ENCODE measurements at places on chromosomes 5 and 9.

DNA sequence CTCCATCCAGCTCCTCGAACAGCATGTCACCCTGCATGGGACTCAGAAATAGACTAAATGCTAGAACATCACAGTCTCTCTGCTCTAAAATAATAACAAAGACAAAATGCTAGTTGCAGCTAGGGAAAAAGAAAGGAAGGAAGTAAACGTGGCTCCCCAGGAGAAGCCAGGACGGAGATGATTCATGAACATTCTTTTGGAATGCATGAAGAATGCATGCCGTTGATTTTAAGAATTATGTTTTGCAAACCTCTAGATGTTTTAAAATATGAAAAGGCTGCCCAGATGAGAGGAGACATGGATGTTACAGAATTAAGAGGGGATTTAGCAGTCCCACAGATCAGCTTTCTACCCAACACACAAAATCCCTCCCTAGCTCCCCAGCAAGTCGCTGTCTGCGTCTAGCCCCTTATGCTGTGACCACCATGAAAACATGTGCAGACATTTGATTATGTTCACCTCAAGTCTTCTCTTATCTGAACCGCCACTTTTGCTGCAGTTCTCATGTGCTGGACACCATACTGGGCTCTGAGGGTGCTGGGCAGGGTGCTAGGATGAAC is 139.4 kb upstream of the LMX1B start:
- DNase-seq = no peak

- DNase-seq = no peak
Observed at GRCh38 chr9:33468797-33469621, 4.7 kb downstream of the NOL6 start.

- DNase-seq = peak; percentile 13
Observed at GRCh38 chr5:147949711-147950573, 43.6 kb upstream of the C5orf46 start.

- DNase-seq = no peak
Observed at GRCh38 chr5:56155992-56156584, 77.0 kb downstream of the ANKRD55 start.

GRCh38 chr5:114702136-114702535 is 340.3 kb downstream of the KCNN2 start:
- no peak for DNase-seq

- DNase-seq = no peak
Observed at GRCh38 chr5:6482735-6483134, 34.1 kb downstream of the UBE2QL1 start.

- DNase-seq = peak; percentile 61
Observed at GRCh38 chr5:78908173-78909061, 76.7 kb downstream of the ARSB start.

GRCh38 chr9:136947955-136948510 is 3.0 kb downstream of the C8G start:
- no peak for DNase-seq

- no peak for DNase-seq
Observed at GRCh38 chr9:30511666-30512065, 1872.8 kb upstream of the ACO1 start.

DNA sequence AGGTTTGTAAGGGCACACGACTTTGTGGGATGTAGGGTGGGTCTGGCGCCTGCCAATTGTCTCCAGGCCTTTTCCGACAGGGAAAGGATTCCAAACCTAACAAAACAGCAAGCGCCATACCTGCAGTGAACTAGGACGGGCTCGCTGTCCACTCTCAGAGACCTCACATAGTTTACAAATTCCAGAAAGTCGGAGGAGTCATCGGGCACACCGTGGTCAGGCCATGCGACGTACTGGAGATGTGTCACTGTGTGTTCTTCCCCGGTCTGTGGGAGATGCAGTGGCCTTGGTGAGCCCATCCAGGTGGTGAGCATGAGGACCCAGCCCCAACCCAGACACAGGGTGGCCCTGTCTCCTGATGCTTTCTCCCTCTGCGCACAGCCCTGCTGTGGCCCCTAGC is 61.3 kb upstream of the EPB41L4B start:
- no peak for DNase-seq

DNA sequence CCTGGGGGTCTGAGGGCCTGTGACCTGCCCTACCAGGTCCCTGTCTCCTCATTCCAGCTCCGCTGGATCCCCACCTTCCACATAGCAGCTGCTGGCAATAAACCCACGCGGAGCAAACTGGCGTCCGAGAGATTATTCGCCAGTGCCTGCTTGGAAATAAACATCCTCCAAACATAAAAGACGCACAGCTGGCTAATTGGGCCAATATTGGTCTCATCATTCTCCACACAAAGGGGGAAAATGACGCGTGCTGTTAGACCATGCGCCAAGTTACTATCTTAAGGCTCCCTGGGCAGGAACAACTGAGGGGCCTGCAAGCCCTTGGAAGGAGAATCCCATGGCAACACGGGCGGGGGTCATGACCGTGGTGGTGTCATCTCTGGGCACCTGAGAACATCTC is 73.3 kb upstream of the SARDH start:
- DNase-seq = no peak

GRCh38 chr5:72959257-72959656 is 3.4 kb downstream of the FCHO2 start:
- no peak for DNase-seq

DNA sequence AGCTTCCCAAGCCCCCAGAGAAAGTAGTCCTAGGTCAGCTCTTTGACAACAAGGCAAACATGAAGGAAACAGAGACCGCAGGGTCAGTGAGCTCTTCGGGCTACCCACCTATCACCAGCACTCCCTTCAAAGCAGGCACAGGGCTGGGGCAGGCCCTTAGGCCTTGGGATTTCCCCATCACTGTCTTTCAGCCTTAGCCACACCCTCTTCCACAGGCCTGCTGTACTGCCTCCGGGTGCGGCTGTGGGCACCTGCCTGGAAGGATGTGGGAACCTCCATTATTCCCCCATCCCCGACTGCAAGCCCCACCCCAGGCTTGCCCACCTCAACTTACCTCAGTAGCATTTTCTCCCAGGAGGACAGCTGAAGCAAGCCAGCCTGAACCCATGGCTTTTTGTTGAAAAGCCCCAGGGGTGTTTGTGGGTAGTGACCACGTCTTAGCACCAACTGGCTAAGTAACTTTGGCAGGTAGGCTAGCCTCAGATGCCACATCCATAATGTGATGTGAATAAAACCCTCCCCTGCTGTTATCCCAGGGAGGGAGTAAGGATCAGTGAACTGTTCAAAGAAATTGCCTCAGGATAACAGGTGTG is 100.2 kb downstream of the PIK3R1 start:
- DNase-seq = no peak

DNA sequence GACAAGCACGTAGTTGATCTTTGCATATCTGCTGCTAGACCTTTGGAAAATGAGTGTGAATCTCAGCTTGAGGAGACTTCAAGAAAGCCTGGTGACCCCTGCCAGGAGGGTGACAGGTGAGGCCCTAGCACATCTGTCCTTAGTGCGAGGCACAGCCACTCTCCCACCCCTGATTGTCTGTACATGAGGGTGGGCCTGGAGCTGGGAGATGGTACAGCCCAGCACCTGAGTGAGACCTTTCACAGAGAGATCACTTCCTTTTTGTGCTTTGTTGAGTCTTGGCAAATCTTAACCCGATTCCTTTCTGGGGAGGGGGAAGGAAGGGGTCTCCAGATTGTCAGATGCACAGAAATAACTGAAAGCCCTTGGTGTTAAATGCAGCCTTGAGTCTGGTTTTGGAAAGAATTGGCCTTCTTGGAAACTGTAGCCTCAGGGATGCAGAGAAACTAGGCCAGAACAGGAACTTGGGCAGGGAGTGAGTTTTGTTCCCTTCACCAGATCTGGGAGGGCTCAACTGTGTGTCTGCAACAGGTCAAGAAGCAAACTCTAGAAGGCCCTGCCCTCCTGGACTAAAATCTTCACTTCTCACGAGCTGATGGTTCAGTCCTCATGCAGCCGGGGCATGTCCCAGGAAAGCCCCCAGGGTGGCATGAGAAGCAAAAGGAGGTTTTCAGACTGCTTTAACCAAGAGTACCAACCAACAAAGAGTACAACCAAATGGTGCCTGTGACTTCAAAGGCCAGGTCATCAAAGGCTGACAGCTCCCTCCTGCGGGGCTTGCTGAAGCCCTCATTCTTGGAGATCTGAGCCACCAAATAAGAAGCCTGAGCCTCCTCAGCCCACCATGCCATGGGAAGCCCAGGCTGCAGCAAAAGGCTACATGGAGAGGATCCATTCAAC is 20.8 kb upstream of the SEMA4D start:
- no peak for DNase-seq

- no peak for DNase-seq
Observed at GRCh38 chr5:135887881-135888614, 7.6 kb downstream of the IL9 start.

GRCh38 chr9:89929673-89930480 is 325.1 kb downstream of the GADD45G start:
- DNase-seq = no peak

DNA sequence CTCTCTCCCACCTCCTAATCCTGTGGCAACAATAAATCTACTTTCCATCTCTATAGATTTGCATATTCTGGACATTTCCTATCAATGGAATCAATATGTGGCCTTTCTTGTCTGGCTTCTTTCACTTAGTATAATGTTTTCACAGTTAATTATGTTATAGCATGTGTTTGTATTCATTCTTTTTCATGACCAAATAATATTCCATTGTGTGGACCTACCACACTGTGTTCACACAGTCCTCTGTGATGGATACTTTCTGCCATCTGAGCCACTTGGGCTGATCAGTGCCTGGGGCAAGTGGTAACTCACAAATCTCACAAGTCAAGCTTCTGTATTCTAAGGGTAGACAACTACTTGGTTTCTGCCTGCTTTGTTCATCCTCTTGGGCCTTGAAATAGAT is 48.7 kb upstream of the POMT1 start:
- no peak for DNase-seq

DNA sequence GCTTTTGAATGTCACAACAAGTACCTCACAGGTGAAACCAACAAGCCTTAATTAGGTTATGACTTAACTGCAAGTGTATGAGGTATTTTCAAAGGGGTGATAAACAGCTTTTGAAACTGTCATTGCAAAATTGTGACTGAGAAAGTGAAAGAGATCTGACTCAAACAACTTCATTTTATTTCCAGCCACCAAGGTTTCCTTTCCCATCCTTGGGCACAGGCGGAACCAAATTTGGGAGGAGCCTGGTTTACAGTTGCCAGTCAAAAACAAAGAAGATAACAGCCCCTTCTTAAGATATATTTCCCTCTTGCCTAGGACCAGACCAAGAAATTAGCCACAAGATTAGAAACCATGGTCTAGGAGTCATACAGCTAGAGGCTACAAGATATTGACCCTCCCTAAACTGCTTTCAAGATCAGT is 417.1 kb downstream of the CSNK1G3 start:
- DNase-seq = no peak

DNA sequence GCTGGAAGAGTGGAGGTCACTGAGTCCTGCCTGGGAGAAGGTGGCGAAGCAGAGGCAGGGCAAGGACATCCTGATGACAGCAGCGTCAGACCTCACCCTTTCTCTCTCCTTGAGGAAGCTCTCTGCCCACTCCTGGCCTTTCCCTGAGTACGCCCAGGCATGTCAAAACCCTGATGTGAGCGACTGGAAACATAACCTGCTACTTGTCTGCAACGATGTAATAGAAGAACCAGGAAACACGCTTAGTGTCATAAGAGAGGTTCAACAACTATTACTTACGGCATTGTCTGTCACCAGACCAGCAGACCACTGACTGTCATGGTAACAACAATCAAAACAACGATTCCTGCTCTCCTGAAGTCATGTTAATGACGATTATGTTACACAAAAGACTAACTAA is 152.4 kb downstream of the ACTL7B start:
- no peak for DNase-seq

DNA sequence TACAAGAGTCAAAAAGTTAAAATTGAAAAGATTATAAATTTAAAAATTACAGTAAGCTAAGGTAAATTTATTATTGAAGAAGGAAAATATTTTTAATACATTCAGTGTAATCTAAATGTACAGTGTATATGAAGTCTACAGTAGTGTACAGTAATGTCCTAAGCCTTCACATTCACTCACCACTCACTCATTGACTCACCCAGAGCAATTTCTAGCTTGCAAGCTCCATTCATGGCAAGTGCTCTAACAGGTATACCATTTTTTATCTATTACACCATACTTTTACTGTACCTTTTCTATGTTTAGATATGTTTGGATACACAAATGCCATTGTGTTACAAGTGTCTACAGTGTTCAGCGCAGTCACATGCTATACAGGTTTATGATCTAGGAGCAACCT is 389.7 kb downstream of the RASEF start:
- DNase-seq = no peak

DNA sequence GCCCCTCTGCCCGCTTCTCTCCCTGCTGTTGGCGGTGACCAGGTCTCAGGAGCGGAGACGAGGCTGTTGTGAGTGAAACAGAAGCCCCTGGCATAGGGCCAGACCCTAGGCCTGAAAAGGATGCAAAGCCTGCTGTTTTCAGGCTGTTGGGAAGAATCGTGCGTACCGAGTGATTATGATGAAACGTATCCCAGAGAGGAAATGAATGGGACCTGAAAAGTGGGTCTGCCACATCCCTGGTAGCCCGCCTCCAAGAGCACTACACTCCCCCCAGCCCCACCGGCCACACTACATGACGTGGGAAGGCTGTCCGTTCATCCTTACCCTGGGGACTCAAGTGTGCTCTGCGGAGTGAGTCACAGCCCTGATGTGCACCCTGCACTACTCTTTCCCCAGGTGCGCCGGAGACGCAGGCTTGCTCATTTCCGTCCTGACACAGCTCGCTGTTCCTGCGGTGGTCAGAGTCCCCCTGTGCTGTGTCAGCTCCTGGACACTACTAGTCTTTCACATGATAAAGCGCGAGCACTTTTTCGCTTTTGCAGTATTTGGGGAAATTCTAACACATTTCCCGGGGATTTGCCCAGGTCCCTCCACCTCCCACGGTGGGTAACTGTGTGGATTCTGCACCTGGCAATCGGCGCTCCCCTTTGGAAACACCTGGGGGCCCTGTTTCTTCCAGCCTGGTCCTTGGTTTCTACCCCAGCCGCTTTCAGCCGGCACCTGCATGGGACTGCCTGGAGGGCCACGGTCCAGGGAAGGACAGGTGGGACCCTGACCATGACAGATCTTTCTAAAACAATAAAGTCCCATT is 91.5 kb downstream of the ANKRD33B start:
- no peak for DNase-seq

DNA sequence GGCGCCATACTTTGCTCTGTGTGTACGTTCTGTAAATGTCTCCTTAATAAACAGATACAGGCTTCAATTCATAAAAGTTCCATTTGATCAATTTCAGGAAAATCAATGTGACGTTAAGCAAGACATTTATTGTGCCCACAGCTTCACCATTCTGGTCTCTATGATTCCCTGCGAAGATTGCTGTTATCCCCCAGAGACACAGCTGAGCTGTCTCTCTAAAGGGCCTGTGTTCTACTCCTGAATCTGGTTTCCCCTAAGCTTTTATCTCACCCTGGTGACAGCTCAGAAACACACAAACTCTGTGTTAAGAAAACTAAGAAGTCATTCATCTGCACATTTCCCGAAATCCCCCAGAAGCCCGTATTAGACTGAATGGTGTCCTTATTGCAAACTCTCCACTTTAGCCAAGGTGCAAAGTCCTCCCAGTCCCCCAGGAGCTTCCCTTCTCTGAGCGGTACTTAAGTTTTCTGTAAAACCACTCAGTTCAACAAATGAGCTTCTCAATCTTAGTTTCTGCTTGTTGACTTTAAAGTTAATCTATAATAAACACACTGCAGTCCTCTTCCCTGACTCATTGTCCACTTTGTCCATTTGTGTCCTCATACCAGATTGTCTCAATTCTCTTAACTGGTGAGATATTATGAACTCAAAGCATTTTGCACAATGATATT is 1.4 kb upstream of the C5orf15 start:
- DNase-seq = no peak

Data from NCI-H1105 (cell line).